ENCODE measurements at places on chromosomes 13 and 19.

DNA sequence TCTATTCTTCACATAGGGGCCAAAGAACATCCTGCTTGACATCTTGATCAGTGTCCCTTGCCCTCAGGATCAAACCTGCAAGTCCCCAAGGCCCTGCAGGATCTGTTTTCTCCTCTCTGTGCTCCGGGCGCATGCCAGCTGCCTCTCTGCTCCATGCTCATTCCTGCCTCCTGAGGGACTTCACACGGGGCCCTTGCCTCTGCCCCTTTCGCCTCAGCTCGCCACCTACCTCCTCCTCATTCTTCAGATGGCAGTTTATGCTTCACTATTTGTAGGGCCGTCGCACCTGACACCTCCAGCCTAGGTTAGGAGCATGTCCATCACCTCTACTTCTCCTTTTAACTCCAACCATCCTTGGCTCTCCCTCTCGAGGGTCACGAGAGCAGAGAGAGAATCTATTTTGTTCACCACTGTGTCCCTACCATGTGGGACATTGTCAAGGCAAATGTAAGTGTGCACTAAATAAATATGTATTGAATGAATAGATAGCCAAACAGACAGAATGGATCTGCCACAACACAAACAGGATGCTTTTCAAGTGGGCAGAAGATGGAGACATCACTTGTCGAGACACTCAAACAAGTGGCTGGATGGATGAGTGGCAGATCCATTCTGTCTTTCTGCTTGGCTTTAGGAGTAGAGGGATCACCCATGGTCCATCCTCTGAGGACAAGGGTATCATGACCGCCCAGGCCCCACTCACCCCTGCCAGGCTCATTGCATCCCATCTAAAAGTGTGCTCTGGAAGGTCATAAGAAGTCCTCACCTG is 29.6 kb downstream of the ACTN4 start:
- DNase-seq, result no peak

DNA sequence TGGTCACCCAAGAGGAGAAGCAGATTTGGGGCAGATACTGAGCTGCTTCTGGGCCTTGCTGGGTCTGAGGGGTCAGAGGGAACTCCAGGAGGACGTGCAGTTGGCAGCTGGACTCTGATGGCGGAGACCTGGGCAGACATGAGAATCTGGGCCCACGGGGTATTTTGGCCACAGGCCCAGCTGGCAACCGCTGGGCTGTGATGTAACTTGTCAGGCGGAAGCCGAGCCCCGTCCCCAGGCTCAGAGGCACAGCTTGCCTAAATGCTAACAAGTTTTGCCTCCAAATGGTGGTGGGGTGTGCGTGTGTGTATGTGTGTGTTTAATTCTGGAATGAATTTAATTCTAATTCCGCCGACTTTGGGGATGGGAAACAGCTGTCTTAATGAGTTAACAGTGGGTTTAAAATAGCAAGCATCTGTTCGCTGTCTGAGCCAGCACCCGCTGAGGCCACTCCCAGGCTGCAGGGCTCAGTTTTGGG is 11.6 kb downstream of the ZNRF4 start:
- DNase-seq, result no peak

- peak; percentile 99 for DNase-seq
Measured at GRCh38 chr19:907183-907853, 5.7 kb downstream of the R3HDM4 start.

DNA sequence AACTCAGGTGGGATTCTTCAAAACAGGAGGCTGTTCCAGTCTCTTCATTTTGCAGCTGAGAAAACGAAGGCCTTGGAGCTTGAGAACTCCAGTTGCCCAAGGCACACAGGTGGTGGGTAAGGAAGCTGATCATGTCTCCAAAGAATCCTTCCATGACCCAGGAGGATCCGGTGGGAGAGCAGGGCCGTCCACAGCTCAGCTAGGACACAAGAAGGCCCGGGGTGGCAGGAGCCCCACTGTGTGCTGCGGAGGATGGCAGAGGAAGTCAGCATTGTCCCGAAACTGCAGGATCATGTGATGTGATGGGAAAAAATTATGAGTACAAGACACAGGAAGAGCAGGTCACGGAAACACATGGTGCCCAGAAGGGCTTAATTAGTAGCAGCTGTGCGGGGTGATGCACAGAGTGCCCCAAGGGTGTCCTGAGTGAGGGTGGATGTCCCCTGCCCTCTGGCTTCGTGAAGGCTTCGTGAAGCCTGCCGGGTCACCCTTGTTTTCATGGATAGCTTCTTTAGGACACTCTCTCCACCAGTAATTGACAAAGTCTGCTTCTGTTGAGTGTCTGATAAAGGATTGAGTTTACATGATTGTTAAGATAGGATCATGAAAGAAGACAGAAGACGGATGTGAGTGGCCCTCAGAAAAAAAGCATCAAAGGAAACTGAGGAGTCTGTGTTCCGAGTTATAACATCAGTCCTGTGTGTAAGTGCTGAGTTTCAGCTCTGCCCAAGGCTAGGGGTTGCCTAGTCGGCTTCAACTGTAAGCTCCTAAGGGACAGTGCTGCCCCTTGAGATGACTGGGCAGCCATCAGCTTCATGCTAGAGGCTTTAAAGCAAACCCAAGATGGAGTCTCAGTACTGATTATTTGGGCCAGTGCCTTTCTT is 33.8 kb upstream of the SACS start:
- no peak for DNase-seq

GRCh38 chr13:74052402-74052928 is 81.7 kb downstream of the KLF12 start:
- no peak for DNase-seq

GRCh38 chr13:36919833-36920615 is at the start of gene SMAD9:
TSS of gene SMAD9 (minus strand) at chr13:36920238. CDS start at chr13:36879689, 40,549 bp downstream.
- DNase-seq, result peak; percentile 82

DNA sequence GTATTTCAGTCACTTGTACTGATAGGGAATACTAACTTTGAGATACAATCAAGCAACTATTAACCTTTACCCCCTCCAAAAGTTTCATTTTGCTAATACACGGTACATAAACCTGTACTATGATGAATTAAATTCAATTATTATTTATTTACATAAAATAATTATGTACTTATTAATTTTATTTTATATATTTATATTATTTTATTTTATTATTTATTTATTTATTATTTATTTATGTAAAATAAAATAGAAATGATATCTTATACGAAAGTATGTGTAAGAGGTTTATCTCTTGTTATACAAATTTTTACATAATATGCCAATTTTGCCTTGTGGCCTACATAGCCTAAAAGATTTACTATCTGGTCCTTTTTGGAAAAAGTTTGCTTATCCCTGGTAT is 564.3 kb downstream of the SLITRK5 start:
- no peak for DNase-seq

DNA sequence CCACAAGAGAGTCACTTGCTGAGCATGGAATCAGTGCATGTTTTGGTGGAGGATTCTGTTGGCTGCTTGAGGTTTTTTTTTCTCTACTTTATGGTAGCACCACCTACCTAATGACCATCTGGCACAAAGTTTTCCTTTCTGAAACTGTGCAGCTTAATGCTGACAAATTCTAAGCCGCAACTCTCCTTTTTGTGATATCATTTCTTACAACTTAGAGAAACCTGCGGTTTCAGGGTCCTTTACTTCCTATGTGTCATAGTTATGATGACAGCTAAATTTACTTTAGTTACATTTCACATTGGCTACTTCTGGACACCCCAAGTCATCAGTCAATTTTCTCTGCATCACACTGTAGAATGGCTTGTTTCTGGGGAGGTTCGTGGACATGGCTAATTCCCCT is 115.4 kb upstream of the TMTC4 start:
- no peak for DNase-seq

- no peak for DNase-seq
Measured at GRCh38 chr13:33910255-33910654, 92.3 kb downstream of the RFC3 start.

- DNase-seq, result no peak
Measured at GRCh38 chr13:43749503-43749902, 37.3 kb downstream of the ENOX1 start.

DNA sequence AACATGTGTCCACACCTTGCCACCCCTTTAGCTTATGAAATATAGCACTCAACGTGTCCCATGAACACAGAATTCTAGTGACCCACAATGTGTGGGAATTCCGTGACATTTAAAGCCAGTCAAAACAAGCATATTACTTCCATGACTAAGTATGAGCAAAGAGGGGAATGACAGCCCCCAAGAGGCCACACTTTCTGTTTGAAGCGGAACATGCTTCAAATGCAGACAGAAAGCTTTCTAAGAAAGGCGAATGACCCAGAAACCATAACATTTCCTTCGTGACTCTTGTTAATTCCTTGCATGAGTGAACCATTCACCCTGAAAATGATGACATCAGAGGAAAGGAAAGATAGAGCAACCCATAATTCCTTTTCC is 122.0 kb upstream of the FNDC3A start:
- no peak for DNase-seq

- DNase-seq, result peak; percentile 98
Measured at GRCh38 chr19:49468746-49469447, 5.1 kb upstream of the FLT3LG start.

DNA sequence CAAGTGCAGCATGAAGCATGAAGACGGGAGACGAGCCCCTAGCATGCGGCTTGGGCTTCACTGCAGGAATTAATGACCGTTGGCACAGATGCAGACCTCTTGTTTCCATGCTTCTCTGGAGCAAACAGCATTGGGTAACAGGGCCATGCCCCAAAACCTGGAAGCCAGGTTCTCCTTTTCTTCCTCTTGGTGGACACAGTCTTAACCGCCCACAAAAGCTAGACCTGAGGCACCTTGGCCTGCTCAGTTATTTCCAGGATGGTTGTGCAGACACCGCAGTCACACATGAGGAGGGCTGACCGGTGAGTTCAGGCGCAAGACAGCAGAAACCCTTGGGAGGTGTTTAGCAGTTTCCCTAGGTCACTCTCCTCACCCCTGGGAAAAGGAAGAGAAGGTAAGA is 133.9 kb upstream of the GJB6 start:
- DNase-seq, result no peak

- DNase-seq, result no peak
Measured at GRCh38 chr13:112133499-112134390, 66.8 kb downstream of the SOX1 start.

GRCh38 chr19:38263689-38264485 is 486 bp upstream of the SPINT2 start:
- DNase-seq, result peak; percentile 81

GRCh38 chr13:45242070-45242469 is 41.2 kb upstream of the KCTD4 start:
- peak; percentile 60 for DNase-seq

DNA sequence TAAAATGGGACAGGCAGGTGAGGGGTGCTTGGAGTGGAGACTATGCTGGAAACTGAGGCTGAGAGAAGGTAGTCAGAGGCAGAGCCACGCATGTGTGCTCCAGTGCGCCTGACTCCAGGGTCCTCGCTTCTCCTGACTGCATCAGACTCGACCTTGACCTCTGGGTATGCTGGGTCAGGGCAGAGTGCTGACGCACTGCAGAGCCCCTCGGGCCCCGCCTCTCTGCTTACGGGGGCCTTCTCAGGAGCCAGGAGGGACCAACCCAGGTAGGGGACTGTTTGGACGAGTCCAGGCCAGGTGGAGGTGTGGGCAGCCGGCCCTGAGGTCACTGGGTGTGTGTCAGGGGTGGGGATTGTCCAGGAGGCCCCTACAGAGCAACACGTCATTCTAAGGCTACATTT is 22.9 kb upstream of the SLC7A10 start:
- DNase-seq, result no peak

DNA sequence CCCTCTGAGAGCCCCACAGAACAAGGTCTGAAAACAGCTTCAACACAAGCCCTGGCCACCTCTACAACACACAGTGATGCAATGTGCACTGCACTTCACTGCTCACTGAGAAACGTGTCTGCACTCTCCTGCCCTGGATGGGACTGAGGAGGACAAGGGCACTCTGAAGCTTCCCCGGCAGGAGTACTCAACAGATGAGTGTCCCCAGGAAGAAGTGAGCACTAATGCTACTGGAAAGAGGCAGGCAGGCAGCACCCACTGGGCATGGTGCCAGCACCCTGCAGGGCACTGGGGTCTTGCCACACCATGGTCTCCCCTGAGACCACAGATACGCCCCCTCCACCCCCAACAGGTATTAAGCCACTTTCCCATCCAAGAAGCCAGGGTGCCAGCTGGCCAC is 17.7 kb upstream of the SLC35E1 start:
- DNase-seq, result no peak

- no peak for DNase-seq
Measured at GRCh38 chr19:58450856-58451357, 515 bp upstream of the ZNF324B start.

DNA sequence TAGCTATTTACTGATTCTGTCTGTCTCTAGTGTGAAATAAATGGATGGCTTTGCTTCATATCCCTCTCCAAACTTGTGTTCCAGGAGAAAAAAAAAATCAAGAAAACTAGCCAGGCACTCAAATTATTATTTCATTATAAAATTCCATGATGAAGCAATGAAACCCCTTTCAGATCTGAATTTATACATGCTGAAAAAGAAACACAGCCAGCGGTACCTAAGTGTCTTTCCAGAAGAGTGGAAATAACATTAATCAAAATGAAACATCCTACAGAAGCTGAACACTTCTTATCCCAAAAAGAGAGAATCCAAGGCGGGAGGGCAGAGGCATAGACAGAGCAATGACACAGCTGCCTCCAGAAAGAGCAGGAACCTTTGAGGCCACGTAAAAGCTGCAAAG is 15.9 kb downstream of the ENOX1 start:
- no peak for DNase-seq

- DNase-seq, result no peak
Measured at GRCh38 chr19:14471436-14472187, 3.5 kb downstream of the PTGER1 start.

GRCh38 chr19:5851302-5851701 is at the start of gene FUT3:
TSS of gene FUT3 (minus strand) at chr19:5851449.
- no peak for DNase-seq

- no peak for DNase-seq
Measured at GRCh38 chr13:24612726-24613125, 67.5 kb upstream of the ATP12A start.

DNA sequence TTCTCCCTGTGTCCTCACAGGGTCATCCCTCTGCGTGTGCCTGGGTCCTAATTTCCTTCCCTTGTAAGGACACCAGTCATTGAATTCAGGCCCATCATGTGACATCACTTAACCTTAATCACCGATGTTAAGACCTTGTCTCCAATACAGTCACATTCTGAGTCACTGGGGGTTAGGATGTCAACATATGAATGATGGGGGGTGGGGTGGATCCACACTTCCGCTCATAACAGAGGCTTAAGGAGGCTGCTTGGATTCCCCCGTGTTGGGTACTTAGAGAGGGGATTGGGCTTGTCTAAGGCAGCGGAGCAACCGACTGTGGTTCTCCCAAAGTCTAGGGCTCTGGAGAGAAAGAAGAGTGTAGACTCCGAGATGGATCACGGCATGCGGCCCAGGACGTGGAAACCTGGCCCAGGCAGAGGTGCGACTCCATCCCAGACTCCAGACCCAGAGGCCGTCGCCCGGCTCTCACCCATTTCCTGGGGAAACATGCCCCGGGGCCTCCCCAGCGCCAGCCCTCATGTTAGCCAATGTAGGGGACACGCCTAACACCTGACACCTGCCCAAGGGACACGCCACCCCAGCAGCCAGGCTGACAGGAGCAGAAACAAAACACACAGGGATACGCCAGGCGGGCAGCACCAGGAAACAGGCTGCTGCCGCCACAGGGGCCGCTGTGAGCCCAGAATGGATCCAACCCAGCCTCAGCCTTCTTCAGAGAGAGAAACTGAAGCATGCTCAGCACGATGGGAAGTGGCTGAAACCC is 17.1 kb upstream of the IGLON5 start:
- no peak for DNase-seq
